ENCODE measurements at places on chromosomes 7 and 10. TPM values are rescaled to one million over a fixed set of nuclear protein-coding genes. Genes with fewer than 3 reads are reported as not detected.

Gene ARL4A
- total RNA-seq = 129 TPM

Gene SPDYE1
- total RNA-seq = under 0.01 TPM

Gene HYAL4
- not detected for total RNA-seq

Gene GSTO2
- 0.84 TPM for total RNA-seq

Data from mononuclear cell (primary cell).